ENCODE measurements at places on chromosomes 5 and 9.

GRCh38 chr5:96528826-96529474, 95.9 kb upstream of the PCSK1 start:
- no peak for DNase-seq

- DNase-seq = no peak
Observed at GRCh38 chr5:14777187-14777586, 94.4 kb downstream of the ANKH start.

DNA sequence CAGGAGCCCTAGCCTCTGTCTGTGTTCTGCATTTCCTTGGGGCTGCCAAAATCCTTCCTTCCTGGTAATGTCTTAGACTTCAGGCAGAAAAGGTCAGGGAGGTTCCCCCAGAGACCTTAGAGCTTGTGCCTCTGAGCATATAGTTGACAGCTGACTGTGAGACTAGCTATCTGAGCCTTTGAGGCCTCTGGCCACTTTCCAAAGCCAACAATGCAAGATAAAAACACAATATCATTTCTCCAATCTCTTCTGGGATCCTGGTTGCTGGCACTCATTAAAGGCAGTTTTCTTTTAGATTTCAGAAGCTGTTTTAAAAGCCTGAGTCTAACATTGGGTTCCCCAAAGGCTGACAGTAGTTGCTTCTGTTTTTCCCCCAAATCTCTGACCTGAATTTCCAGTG, 13.2 kb upstream of the GLRA1 start:
- no peak for DNase-seq

DNA sequence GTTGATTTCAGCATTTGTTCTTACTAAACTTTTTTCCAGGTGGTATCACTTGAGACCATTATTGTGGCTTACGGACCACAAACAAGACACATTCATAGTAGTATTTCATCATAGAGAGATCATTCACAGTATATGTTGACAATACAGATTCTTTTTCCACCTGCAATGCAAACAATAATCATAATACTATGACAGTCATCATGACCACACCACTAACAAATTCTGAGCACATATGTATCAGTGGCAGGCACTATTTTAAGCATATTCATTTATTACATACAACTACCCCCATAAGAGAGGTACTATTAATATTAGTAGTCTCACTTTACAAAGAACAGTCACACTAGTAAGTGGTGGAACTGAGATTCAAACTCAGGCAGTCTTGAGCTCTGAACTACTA, 31.0 kb upstream of the C9orf40 start:
- DNase-seq = no peak

GRCh38 chr5:10515492-10515891, 48.4 kb upstream of the ANKRD33B start:
- no peak for DNase-seq

DNA sequence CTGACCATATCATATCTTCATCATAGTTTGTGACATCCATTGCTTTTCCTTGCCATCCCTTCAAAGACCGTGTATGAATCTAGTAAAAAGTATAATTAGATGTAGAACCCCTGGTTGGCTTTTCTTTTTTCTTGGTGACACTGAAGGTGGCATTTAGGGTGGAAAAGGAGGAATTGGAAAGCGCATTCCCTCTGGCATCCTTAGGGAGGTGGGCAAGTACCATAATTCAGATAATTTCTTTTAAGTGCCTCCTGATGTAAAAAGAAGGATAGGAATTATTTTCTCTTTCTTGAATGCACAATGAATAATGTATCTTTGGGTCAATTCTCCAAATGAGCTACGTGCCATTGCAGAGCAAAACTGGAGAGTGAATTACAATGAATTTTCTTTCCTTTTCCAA, 73.2 kb upstream of the SMARCA2 start:
- peak; percentile 13 for DNase-seq

DNA sequence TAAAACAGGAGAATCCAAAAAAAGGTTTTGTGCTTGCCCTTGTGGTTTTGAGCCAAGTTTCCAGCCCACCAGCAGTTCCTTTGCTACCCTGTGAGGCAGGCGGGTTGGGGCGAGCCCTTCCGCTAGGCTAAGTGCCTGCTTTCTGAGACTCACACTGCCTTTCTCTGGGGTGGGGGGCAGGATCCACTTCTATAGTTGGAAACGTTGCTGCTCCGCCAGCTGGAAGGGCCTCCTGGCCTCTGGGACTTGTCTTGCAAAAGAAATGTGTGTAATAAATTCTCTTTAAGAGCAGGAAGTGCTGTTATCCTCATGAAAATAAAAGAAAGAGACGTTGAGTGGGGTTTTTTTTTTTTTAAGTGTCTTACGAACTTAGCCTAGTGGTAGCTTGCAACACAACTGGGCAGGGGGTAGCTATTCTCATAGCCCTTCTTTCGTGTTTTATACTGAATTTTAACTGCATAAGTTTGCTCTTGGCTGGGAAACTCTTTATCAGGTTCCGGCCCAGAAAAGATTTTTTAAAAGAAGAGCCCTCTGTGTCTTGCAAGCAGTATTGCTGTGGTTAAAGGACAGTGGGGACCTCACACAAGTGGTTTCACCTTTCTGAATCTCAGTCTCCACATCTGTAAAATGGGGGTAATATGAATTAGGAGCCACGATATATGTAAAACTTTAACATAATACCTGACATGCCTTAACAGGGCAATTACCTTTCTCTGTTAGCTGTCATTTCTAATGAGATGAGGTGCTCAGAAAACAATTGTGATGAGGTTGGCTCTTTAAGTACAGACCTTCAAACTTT, 19.8 kb downstream of the JADE2 start:
- DNase-seq = peak; percentile 70

- no peak for DNase-seq
Observed at GRCh38 chr5:23484096-23484495, 23.3 kb upstream of the PRDM9 start.

GRCh38 chr5:126515337-126515736, 79.7 kb downstream of the ALDH7A1 start:
- DNase-seq = no peak

GRCh38 chr5:135330798-135331096, 68.3 kb downstream of the MACROH2A1 start:
- DNase-seq = no peak

GRCh38 chr5:164051745-164052144, 546.3 kb downstream of the MAT2B start:
- peak; percentile 60 for DNase-seq

GRCh38 chr9:27280860-27281259, 16.1 kb downstream of the EQTN start:
- no peak for DNase-seq

- no peak for DNase-seq
Observed at GRCh38 chr5:36108758-36109460, 42.2 kb upstream of the UGT3A2 start.

DNA sequence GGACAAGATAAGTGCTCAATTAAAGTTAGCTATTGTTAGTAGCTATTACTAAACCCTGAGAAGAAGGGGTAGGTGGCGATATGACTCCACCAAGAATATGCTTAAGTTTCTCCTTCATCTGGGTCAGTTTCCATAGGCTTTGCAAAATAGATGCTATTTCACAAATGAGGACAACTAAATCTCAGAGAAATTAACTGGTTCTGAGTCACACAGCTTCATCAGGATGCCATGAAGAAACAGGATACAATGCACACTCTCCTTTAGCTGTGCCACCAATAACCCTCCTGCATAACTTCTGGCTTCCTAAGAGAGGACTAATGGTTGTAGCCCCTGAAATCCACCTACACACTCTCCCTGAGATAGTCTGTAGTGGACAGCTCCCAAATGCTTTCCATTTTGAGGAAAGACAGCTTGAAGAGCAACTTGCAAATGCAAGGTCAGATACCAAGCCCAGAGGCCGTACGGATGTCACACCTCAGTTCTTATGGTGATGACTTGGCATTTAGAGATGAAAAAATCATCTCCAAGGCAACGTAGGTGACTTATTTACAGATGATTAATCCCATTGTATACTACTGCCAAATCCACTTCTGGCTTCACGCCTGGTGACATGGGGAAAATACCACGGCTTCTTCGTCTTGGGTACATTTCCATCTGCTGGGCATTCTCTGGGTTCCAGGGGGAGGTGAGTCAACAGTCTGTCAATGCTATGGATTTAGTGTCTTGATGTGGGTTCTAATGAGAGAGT, 251.4 kb upstream of the IL12B start:
- peak; percentile 85 for DNase-seq

DNA sequence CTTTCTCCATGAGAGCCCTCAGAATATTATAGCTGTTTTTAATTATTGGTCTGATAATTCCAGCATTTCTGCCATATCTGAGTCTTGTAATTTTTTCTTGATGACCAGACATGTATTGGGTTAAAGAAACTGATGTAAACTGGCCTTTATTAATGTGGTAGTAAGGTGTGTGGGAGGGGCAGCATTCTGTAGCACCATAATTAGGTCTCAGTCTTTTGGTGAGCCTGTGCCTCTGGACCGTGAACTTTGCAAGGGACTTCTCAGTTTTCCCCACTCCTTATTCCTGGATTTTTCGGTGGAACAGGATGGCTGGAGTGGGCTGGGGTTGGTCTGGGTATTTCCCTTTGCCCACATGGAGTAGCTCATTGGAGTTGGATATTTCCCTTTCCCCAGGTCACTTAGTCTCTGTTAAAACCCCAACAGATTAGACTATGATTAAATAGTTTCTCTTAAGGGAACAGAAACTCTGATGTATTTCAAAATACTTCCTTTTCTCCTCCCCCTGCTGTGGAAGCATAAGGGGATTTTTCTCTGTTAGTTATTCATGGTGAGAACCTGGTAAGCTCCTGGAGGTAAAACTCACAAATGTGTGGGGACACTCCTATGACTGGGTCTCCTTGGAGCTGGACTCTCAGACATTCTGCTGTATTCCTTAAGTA, 52.4 kb downstream of the FSD1L start:
- no peak for DNase-seq

- no peak for DNase-seq
Observed at GRCh38 chr9:109504689-109505088, 6.6 kb upstream of the PTPN3 start.

- peak; percentile 94 for DNase-seq
Observed at GRCh38 chr9:114366334-114367128, 21.3 kb downstream of the AKNA start.

DNA sequence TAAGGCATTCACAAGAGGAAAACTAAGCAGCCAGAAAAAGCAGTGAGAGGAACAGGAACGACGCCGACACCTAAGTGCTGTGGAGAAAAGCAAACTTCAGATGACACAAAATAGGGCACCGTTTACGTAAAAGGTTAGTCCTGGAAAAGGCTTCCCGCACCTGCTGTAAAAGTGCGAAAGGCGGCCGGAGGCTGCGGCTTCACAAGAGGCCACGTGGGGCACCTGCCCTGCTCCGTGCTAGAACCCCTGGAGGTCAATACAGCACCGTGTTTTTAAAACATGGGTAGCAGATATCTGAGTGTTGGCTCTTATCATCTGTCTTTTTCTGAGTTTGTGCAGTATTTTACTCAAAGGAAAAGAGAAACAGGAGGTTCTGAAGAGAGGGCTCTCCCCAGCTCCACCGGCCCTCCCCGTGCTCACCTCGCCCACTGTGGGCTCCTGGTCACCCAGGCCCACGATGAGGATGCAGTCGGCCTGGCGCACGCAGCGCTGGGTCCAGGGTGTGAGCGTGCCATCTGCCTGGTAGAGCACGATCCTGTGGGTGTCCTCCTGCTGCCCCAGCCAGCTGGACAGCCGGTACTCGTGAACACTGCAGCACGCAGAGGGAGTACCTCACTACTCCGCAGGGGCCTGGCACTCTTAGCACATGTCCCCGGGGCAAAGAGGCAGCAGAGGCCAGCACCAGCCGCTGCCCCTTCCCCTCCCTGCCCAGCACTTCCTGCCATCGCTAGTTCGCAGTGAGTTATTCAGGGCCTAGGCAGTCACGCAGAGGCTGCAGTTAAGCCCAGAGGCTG, 21.0 kb upstream of the NSMF start:
- no peak for DNase-seq

GRCh38 chr9:79501546-79501945, 70.2 kb upstream of the TLE4 start:
- DNase-seq = no peak

DNA sequence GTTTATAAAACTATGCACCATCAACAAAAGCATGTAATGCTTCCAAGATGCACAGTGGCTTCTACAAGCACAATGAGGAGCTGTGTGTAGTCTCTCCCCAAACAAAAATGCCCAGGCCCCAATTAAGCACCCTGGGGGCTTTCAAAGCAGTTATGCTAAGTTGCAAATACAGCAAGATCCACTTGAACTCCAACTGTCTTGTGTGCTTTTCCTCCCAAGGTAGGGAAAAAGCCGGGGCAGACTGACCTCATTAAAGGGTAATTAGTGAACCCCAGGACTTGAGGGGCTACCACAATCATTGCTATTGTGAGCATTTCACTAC, 13.1 kb downstream of the ZNF608 start:
- no peak for DNase-seq

GRCh38 chr9:69455311-69455710, 130.3 kb downstream of the ENTREP1 start:
- DNase-seq = no peak

DNA sequence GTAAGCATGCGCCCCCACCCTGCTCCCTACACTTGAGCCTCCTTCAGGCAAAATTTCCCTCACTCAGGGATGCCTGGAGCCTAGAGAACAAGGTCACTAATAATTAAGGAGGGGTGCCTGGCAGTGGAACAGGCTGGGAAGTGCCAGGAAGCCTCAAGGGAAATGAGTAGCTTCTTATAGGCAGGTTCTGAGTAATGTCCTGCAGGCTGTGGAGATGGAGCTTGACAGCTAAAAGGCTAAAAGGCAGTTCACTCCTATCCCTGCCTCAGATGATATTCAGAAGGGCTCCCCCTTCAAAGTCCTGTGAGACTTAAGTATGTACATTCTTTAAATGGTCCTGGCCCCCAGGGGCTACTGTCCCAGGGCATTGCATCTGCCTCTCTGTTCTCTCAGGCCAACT, 65.5 kb upstream of the SMIM32 start:
- no peak for DNase-seq

- no peak for DNase-seq
Observed at GRCh38 chr9:70392189-70392588, 22.3 kb downstream of the KLF9 start.

- DNase-seq = no peak
Observed at GRCh38 chr5:80935811-80936385, 24.3 kb upstream of the RASGRF2 start.

GRCh38 chr9:136424750-136425362, 14.4 kb downstream of the PMPCA start:
- DNase-seq = no peak

- peak; percentile 36 for DNase-seq
Observed at GRCh38 chr5:33433303-33434240, 7.2 kb upstream of the TARS1 start.

DNA sequence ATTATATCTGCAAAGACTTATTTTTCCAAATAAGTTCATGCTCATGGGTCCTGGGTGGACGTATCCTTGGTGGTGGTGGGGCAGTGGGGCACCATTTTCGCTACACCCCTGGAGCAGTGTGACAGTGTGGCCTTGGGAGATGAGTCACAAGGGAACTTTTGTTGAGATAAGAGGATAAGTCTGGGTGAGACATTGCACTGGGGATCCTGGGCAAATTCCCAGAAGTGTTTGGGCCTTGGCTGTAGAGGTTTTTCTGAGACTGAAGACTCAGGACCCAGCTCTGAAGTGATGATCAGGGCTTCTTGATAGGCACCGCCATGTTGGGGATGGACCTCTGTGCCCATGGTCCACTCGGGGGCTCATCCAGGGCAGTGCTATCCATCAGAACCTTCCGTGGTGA, 149.4 kb downstream of the MACROH2A1 start:
- DNase-seq = no peak
